Muscle of leg (tissue), 16 donors: ENCODE measurements at places on chromosomes 7 and 10. TPM values are rescaled to one million over a fixed set of nuclear protein-coding genes. Genes with fewer than 3 reads are reported as not detected.
A peak's percentile ranks its signal among the peaks of the same experiment; 100 is the strongest.

WNT8B gene
- not detected for total RNA-seq

DNA sequence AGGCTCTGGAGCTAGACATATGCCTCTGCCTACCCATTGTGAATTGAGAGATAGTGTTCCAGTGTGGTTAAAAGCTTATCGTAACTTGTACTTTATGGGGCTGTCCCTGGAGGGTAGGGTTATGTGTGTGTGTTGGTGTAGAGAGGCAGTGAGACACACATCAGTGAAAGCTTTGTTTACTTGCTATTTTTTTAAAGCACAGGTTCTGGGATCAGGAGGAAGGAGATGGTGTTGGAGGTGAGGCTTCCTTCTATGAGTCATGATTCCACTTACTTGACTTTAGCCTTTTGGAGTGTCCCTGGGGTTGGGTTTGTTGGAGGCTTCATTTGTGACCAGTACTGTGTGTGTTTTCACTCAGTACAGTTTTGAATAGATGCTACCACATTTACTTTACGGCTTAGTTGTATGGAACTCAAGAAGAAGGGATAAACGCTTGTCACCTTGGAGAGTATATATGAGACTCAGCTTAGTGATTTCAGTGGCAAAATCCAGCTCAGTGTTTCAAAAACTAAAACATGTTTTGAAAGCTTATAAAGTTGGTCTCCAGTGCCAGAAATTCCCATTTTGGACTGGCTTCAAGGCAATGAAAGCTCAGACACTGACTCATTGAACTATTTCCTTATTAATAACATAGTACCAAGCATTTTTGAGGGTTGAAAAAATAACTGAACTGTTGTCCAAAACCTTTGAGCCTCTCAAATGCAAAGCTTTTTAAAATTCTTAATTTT, 106.2 kb downstream of the PLXDC2 start:
- H3K4me1 ChIP-seq, result peaks cover 11% of the 10 kb centered on the region
- no peak overlapping the region for H3K4me3 ChIP-seq
- no peaks in the 10 kb centered on the region for H3K36me3 ChIP-seq
- no peaks in the 10 kb centered on the region for H3K27me3 ChIP-seq
- peak; percentile 87 for DNase-seq

DNA sequence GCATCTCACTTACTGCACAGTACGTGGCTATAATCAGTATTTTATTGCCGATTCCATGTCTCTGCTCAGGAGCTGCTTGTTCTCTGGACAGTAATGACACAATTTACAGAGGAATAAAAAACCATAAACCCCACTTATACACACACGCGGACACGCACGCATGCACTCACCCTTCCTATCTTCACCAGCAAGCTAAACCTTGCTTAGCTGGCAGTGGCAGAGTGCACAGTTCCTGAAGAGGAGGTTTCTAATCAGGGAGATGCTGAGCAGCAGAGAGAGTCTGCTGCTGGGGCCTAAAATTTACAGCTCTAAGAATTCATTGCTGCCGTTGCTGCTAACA, 66.3 kb downstream of the SND1 start:
- DNase-seq, result no peak
- no peak overlapping the region for H3K4me3 ChIP-seq
- peaks cover 32% of the 10 kb centered on the region for H3K36me3 ChIP-seq
- H3K27ac ChIP-seq, result no peak overlapping the region
- H3K4me1 ChIP-seq, result no peaks in the 10 kb centered on the region

DNA sequence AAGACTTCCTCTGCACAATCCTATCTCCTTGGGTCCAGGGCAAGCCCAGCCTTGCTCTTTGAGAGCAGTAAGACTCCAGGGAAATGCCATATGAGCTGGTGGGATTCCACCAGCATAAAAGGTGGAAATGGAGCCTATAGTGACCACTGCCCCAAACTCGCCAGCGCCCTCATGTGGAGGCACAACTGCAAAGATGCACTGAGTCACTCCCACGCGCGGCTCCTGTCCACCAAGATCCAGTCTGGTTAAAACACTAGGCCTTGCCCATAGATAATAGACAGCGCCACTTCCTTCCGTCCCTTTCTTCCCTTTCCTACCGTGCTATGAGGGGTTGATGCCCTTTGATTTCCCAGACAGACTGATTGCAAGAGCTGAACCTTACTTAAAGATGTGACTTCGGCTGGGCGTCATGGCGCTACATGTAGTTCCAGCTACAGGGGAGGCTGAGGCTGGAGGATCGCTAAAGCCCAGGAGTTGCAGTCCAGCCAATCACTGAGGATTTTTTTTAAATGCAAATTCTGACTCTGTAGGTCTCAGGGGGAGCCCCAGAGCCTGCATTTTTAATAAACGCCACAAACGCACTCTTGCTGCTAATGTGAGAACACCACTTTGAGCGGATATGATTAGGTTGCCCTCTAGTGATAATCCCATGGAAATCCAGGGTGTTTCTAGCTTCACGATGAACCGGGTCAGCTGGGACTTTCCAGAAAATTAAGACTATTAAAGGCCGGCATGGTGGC, 136.5 kb downstream of the EPC1 start:
- DNase-seq, result peak; percentile 55
- no peak overlapping the region for H3K4me3 ChIP-seq
- no peak overlapping the region for H3K27ac ChIP-seq
- H3K4me1 ChIP-seq, result no peaks in the 10 kb centered on the region
- no peaks in the 10 kb centered on the region for H3K27me3 ChIP-seq

- no peaks in the 10 kb centered on the region for H3K36me3 ChIP-seq
- DNase-seq, result no peak
- peaks cover 2% of the 10 kb centered on the region for H3K27me3 ChIP-seq
- peak overlapping the region; percentile 54 for H3K27ac ChIP-seq
Measured at GRCh38 chr7:66198956-66199355, 6.2 kb upstream of the TPST1 start.

GRCh38 chr10:97518301-97519043, 19.7 kb downstream of the UBTD1 start:
- no peaks in the 10 kb centered on the region for H3K36me3 ChIP-seq
- no peak overlapping the region for H3K4me3 ChIP-seq

- H3K4me3 ChIP-seq, result no peak overlapping the region
- DNase-seq, result no peak
- H3K27ac ChIP-seq, result no peak overlapping the region
- peaks cover 3% of the 10 kb centered on the region for H3K27me3 ChIP-seq
- H3K36me3 ChIP-seq, result no peaks in the 10 kb centered on the region
Measured at GRCh38 chr10:7715515-7715914, 12.4 kb downstream of the ITIH2 start.

GRCh38 chr7:29442146-29442545, 121.5 kb upstream of the PRR15 start:
- H3K4me1 ChIP-seq, result no peaks in the 10 kb centered on the region
- no peak overlapping the region for H3K4me3 ChIP-seq
- no peak overlapping the region for H3K27ac ChIP-seq
- DNase-seq, result peak; percentile 34

- no peak overlapping the region for H3K4me3 ChIP-seq
- no peaks in the 10 kb centered on the region for H3K27me3 ChIP-seq
- H3K27ac ChIP-seq, result no peak overlapping the region
- H3K36me3 ChIP-seq, result no peaks in the 10 kb centered on the region
Measured at GRCh38 chr10:90992462-90992861, 71.6 kb upstream of the ANKRD1 start.

GRCh38 chr10:107474650-107475049, 310.1 kb upstream of the SORCS1 start:
- H3K4me3 ChIP-seq, result no peak overlapping the region
- no peak overlapping the region for H3K27ac ChIP-seq
- no peak for DNase-seq
- no peaks in the 10 kb centered on the region for H3K4me1 ChIP-seq
- no peaks in the 10 kb centered on the region for H3K36me3 ChIP-seq

GRCh38 chr10:95247200-95247880, 43.5 kb downstream of the PDLIM1 start:
- H3K27me3 ChIP-seq, result no peaks in the 10 kb centered on the region
- H3K36me3 ChIP-seq, result peaks cover 3% of the 10 kb centered on the region
- no peak for DNase-seq
- no peak overlapping the region for H3K4me3 ChIP-seq
- H3K4me1 ChIP-seq, result peaks cover 3% of the 10 kb centered on the region
